ENCODE measurements at places on chromosomes 3 and 15.
A peak's percentile ranks its signal among the peaks of the same experiment; 100 is the strongest.

DNA sequence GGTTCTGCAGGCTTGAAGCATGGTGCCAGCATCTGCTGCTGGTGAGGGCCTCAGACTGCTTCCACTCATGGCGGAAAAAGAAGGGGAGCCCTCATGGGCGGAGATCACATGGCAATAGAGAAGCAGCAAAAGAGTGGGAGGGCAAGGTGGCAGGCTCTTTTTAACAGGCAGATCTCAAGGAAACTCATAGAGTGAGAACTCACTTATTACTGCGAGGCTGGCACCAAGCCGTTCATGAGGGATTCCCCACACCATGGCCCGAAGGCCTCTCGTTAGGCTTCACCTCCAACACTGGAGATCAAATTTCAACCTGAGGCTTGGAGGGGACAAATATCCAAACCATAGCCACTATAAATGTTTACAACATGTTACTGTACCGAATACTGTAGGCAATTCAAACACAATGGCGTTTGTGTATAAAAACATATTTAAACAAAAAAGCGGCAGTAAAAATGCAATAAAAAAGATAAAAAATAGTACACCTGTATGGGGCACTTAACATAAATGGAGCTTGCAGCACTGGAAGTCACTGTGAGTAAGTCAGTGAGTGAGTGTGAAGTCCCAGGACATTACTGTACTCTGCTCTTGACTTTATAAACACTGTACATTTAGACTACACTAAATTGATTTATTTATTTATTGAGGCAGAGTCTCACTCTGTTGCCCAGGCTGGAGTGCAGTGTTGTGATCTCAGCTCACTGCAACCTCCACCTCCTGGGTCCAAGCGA, 18.8 kb upstream of the MOBP start:
- DNase-seq: no peak

- DNase-seq: no peak
Measured at GRCh38 chr3:135503065-135503759, 462.3 kb upstream of the PPP2R3A start.

DNA sequence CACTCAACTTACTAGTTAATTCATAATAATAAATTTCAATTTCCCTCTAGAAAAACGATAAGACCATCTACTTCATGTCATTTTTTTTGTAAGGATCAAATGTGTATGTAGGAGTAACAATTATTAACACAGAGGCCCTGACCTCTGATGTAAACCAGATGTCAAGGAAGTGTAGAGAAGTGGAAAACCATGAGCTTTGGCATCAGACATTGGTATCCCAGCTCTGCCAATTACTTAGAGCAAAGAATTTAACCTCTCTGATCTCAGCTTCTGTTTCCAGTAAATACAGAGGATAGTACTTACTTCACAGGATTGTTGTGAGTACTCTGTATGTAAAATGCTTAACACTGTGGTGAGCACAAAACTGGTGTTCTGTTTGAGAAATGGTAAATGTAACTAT, 17.5 kb downstream of the AQR start:
- peak; percentile 14 for DNase-seq

DNA sequence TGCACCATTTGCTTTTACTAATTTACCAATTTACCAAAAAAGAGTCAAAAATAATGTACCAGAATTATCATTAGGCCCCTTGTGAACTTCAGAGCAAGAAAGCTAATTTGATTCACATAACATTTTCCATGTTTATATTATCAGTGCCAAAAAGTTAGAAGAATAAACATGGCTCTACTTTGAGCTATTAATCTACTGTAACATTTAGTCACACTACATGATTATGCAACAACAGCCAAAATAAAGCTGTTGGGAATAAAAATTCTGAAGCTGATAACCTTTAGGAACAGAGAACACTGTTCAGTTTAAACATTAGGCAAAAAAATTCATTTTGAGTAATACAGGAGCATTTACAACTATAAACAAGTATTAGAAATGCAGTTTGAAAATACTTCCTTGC, 63.6 kb downstream of the PROS1 start:
- no peak for DNase-seq

DNA sequence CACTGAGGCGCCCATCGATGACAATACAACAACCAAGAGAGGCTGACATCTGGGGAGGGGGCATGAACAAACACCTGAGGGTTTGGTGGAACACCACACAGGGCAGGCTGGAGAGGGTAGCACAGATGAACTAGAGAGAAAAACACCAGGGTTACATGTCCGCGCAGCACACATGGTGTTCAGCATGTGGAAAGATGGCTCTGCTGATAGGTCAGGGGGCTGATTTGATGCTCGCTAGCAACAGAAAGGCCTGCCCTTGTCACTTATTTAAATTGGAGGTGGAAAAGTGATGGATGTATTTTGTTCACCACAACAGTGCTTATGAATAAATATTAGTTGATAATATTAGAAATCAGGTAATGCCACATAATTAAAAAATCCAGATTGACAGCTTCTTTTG, 67.5 kb downstream of the FRMD4B start:
- no peak for DNase-seq

- no peak for DNase-seq
Measured at GRCh38 chr3:154614601-154615000, 184.6 kb upstream of the GPR149 start.

GRCh38 chr15:70522323-70522966, 240.9 kb downstream of the UACA start:
- DNase-seq: no peak

DNA sequence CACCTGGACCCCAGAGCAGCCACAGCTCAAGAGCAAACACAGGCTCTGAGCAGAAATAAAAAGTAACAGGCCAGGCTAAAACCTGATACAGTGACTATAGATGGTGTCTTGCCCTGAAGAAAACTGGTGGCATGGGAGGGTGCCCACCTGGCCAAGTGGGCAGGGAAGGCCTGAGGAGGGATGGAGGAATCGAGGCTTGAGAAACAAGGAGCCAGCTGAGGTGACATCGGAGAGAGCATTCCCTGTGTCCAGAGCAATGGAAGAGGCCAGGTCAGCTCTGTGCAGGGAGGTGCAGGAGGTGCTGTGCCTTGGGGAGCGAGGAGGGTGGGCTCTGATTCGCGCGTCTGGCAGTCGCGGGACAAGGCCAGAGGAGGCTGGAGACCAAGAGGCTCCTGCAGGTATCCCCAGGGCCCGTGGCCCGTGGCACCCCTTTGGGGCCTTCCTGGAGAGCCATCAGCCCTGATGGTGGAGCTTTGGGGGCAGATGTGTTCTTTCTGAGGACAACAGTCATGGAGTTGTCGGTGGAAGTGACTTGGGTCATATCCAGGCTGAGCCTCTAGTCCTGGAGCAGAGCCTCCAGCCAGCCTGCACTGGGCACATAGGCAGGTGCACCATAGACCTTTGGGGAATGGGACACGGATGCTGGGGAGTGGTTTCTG, 56.1 kb downstream of the PLXNA1 start:
- no peak for DNase-seq

- peak; percentile 57 for DNase-seq
Measured at GRCh38 chr15:38168467-38169070, 84.1 kb upstream of the SPRED1 start.

- DNase-seq: no peak
Measured at GRCh38 chr15:62393196-62393595, 228.1 kb upstream of the C2CD4B start.

DNA sequence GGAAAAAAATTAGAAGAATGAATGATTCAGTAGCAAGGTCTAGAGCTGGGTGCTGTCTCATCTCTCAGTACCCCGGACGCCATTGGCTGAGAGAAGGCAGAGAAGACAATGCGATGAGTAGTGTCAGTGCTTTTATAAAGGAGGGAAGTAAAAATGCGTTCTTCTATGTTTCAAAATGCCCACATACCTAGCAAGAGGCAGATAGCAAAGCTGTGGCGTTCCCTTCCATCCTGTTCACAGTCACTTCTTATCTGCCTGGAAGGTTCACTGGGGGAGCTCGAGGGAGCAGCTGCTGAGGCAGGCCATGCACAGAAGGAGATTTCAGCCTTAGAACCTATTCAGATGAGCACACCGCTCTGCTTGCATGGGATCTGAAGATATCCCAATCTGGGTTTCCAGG, 234.0 kb downstream of the RPLP1 start:
- no peak for DNase-seq

GRCh38 chr3:71406972-71407810, 176.3 kb downstream of the FOXP1 start:
- peak; percentile 54 for DNase-seq

DNA sequence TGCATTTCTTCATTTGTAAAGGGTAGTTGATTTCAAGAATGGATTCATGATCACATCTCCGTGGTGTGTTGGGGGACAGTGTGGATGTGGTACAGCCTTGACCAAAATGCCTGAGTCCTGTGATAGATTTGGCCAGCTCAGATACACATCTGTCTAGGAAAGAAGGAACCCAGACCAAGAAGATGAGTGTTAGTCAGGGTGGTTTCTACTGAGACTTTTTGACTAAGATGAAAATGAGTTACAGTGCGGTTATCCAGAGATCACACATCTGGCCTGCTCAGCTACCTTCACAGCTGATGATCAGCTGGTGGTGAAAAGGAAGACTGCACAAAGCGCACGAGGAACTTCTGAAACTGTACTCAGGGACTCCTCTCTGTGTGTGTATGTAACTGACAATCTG, 68.0 kb downstream of the FNDC3B start:
- peak; percentile 27 for DNase-seq

DNA sequence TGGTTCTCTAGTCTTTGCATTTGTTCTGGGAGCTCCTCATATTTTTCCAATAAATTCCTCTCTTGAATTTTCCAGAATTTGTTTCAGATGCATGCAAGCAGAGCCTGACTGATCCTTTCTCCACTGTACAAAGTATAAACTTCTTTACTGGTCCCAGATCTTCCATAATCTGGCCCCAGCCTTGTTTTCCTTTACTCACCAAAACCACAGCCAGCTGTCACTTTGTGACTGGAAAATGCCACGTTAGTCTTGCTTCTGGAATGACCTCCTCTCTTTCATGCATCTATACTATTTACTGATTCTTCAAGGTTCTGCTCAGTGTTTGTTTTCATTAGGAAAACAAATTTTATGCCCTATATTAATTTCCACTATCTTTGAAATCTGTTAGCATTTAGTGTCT, 60.4 kb upstream of the SPPL2A start:
- DNase-seq: no peak

- peak; percentile 4 for DNase-seq
Measured at GRCh38 chr15:79002581-79002980, 57.7 kb upstream of the CTSH start.

- no peak for DNase-seq
Measured at GRCh38 chr15:100596792-100597191, 5.2 kb downstream of the LINS1 start.

GRCh38 chr3:66177026-66177425, 43.8 kb upstream of the SLC25A26 start:
- no peak for DNase-seq

- DNase-seq: no peak
Measured at GRCh38 chr15:29840926-29841325, 18.7 kb upstream of the TJP1 start.

All from fibroblast of skin of right quadriceps (primary cell).